Skin of body (tissue), 3 donors: ENCODE measurements at places on chromosomes 7 and 10.
A peak's percentile ranks its signal among the peaks of the same experiment; 100 is the strongest.

- peak; percentile 42 for DNase-seq
These were observed 110.5 kb downstream of the JCAD start for GRCh38 chr10:29948881-29949355.

DNA sequence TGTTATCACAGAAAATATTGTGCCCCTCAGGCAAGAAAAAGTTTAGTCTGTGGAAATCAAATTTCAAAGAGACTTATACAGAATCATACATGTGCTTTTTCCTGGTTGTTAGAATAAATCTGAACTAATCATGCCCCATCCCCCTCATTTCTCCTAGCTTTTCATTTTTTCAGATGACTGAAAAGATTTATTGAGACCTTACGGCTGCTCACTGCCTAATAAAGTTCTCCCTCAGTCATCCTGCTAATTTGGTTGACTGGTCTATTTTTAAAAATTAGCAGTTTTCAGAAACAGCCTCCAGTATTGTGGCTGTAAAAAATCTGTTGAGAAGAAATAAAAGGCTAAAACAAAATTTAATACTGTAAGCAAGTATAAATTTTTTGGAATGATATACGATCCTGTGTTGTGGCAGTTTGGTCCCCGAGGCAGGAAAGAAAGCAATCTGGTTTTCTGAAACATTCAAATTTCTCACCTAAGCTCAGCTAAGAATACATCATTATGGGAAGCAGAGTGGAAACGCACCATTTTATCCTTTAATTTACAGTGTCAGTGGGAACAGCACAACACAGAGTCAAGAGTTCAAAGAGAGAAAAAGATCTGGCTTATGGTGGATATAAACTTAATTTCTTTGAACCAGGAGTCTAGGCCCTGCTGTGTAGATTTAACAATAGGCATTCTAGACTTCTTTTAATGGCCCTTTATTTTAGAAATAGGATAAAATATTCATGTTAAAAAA, 144.4 kb downstream of the KCND2 start:
- no peak for DNase-seq

DNA sequence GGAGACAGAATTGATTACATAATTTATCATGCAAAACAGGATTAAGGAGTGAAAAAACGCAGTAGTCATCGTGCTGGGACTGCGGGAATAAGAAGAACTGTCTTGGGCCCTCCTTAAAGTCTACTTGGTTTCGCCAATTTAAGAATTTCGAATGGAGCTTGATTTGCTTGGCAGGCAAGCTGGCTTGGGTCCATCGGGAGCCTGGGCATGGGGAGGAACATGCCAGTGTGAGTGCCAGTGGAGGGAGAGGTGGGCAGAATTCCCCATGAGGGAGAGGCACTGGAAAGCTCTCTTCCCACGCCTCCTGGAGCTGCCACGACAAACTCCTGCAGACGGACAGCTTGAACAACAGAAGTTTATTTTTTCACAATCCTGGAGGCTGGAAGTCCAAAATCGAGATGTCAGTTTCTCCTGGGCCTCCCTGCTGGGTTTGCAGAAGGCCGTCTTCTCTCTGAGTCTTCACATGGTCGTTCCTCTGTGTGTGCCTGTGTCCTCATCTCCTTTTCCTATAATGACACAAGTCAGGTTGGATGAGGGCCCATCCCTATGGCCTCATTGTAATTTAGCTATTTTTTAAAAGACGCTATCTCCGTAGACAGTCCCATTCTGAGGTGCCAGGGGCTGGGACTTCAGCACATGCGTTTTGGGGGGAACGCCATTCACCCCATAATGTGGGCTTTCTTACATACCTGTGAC, 528.7 kb upstream of the DPP6 start:
- no peak for DNase-seq

DNA sequence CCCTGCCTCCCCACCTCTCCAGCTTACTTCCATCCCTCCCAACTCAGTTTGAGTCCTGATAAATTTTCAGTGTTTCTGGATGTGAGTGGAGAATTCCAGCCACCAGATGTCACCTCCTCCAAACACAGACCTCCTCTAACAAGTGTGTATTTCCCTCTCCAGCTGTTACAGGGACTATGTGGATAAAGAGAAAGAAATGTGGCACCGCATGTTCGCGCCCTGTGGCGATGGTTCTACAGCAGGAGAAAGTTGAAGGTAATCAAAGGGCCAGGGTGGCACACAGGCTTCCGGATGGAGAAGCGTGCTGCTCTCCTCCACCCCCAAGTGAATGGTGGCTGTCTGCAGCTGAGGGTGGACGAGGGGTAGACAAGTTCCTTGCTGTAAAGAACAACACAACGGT, 14.7 kb downstream of the FKBP6 start:
- peak; percentile 21 for DNase-seq

- no peak for DNase-seq
These were observed 53.2 kb upstream of the SYPL1 start for GRCh38 chr7:106165337-106165736.

- DNase-seq: no peak
These were observed 48.4 kb downstream of the ASB13 start for GRCh38 chr10:5618042-5618441.

GRCh38 chr10:86389441-86390193, 23.0 kb upstream of the GRID1 start:
- DNase-seq: no peak

- no peak for DNase-seq
These were observed 1.5 kb downstream of the YME1L1 start for GRCh38 chr10:27152687-27153086.
